ENCODE measurements at places on chromosomes 13 and 19.

GRCh38 chr13:22028831-22029230 lies 358.0 kb downstream of the FGF9 start:
- DNase-seq, result no peak

DNA sequence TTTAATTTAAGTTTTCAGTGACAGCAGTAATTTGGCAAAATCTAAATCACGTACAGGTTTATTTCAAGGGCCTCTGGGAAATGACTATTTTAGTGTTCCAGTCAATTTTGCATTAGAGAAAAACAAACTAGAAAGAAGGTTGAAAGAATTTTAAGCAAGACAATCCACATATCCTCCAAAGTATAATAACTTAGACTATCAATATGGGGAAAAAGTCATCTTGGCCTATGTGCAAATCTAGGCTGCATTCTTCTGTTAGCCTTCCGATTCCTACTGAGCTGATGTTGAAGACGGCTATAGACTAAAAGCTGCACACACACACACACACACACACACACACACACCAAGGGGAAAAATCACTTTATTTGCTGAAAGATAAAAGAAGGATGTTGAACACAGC lies 81.3 kb downstream of the SLITRK6 start:
- DNase-seq, result no peak

- DNase-seq, result no peak
Measured at GRCh38 chr19:9885077-9885552, 50.0 kb downstream of the PIN1 start.

DNA sequence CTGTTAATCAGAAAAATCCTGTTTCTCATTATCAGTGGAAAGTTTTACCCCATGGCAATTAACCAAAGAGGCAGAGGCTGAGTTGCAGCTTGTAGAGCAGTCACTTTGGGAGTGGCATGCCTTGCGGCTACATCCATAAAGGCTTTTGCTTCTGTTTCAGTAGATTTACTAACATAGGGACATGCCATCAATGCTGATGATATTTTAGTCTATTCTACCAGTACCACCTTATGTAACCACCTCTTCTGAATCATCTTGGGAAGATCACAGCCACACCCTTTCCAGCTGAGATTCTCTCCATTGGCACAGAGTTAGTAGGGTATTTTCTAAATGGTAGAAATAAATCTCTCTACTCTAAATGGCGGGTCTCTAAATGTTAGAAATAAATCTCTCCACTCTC lies 37.5 kb downstream of the POSTN start:
- DNase-seq, result no peak

DNA sequence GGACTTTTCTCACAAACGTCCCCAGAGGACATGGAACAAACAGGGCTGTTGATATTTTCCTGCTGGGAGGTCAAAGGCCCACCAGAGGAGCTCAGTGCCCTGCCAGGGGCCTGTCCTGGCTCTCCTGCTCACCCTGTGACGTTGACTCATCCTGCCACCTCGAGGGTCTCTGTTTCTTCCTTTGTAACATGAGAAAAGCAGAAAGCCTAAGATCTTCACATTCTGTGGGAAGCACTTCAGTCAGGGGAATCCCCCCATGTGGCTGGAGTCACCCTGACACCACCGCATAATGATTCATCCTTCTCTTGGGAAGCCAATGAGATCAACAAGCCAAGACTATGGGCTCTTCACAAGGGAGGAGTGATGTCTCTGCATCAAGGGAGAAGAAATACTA lies 147.9 kb downstream of the KATNAL1 start:
- DNase-seq, result no peak

- DNase-seq, result no peak
Measured at GRCh38 chr13:23695711-23696464, 125.7 kb downstream of the TNFRSF19 start.

DNA sequence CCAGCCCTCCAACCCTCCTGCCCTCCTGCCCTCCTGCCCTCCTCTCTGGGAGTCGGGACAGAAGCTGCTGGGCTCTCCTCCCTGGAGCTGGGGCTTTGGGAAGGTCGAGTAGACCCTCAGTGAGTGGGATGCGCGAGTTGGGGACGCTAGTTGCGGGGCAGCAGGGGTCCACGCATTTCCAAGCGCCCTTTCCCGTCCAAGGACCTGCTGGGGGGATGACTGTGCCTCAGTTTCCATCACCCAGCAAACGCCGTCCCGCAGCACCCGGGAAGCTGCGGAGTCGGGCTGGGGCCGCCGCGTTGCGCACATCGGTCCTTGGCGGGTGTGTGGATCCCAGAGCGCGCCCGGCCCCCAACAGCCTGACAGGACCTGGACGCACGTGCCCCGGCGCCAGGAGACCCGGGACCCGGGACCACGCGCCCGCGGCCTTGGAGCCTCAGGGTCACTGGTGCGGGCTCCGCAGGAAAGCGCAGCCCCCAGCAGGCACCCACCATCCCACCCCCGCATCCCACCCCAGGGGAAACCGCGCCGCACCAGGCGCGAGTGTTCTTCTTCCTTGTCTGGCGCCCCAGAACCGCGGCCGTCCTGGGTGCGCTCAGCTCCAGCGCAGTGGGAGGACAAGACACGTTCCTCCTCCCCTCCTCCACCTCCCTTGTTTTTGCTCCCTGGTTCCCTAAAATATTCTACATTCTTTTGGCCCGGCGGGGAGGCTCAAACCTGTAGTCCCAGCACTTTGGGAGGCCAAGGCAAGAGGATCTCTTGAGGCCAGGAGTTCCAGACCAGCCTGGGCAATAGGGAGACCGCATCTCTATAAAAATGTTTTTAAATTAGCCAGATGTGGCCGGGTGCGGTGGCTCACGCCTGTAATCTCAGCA lies 9.2 kb downstream of the ONECUT3 start:
- DNase-seq, result no peak

DNA sequence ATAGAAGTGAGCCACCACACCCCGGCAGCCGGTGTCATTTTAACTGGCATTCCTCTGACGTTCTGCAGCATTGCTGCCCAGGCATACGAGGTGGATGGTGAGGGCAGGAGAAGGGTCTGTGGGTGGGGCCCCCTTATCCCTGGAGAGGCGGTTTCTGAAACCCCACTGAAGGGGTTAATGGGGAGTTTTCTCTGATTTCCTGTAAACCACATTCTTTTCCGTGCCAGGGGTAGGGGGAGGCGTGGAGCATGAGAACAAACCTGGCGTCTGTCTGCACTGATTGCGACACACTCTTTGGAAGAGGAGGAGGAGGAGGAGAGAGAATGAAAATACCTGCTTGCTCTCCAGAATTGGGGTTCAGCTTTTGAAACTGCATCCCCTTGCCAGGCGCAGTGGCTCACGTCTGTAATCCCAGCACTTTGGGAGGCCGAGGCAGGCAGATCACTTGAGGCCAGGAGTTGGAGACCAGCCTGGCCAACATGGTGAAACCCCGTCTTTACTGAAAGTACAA lies 2.7 kb upstream of the C3 start:
- no peak for DNase-seq

DNA sequence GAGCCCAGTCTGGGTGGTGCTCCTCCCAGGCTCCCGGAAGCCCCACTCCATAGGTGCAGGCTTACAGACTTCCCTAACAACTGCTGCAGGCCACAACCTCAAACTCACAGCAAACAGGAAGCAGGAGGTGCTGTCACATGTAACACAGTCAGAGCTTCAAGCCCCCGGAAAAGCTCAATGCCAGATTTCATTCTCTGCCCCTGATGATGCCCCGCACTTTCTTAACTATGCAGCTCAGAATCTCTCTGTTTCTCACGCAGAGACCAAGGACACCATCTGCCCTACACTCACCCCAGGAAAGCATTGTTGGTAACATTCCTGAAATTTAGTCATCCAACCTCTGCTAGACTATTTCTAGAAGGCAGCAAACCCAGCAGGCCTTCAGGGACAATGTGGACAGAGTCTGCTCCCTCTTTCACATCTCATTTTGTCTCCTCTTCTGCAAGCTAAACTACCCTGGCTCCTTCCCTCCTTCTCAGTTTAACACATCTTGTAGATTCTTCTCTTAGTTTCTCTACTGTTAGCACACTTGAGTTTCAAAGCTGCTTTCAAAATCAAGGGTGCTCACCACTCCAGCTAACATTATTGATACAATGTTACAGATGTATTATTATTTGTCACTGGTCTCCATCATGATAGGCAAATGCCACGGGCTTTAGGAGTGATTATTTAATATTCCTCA lies 162.5 kb downstream of the KCTD12 start:
- DNase-seq, result no peak

GRCh38 chr13:77716692-77717091 lies 19.2 kb downstream of the SLAIN1 start:
- no peak for DNase-seq

GRCh38 chr19:36099166-36099785 lies 11.7 kb upstream of the OVOL3 start:
- no peak for DNase-seq

- no peak for DNase-seq
Measured at GRCh38 chr13:73111331-73111730, 52.5 kb downstream of the KLF5 start.

DNA sequence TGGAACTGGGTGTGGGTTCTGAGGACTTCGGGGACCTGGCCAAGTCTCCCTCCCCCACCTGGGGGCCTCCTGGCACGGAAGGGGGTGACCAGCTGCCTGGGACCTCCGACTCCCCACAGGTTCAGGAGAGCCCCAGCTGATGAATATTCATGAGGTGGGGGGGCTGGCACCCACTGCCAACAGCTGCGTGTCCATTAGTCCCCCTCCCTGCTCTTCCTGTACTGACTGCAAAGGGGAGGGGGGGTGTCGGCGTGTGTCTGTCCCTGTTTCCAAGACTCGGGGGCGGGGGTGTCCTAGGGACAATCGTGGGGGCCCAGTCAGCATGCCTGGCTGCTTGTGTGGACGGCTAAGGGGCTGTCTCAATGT lies 10.6 kb upstream of the NFIX start:
- no peak for DNase-seq

DNA sequence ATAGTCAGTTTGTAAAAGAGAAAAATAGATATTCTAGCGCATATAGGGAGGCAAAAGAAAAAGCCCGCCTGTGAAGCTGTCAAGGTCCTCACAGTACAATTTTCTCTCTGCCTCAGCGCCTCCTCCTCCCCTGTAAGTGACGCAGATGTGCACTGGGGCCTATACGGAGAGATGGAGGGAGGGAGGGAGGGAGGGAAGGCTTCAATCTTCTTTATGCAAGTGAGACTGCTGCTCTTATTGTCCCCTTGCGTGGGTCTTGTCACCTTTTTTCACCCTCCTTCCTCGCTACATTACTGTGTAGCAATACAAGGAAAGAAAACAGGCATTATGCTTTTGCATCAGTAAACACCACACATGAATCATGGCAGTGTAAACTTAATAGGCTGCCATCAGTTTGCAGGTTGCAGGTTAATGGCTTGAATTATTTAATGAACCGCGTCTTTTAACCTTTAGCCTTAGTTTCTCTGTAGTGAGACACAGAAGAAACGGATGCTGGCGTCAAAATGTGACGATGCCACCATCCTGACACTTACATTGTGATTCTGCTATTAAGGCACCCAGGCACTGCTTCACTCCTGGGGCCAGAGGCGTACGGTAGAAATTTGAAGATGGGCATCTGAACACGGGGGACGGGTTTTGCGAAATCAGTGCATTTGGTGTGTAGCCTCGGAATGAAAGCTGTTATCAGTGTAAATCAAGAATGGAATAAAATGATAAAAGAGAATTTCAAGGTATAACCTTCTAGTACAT lies at the start of gene KLHL1:
TSS of gene KLHL1 (minus strand) at position 97 of the 750 bp plus-strand sequence. CDS start 753 bp downstream, outside the sequence.
- no peak for DNase-seq

DNA sequence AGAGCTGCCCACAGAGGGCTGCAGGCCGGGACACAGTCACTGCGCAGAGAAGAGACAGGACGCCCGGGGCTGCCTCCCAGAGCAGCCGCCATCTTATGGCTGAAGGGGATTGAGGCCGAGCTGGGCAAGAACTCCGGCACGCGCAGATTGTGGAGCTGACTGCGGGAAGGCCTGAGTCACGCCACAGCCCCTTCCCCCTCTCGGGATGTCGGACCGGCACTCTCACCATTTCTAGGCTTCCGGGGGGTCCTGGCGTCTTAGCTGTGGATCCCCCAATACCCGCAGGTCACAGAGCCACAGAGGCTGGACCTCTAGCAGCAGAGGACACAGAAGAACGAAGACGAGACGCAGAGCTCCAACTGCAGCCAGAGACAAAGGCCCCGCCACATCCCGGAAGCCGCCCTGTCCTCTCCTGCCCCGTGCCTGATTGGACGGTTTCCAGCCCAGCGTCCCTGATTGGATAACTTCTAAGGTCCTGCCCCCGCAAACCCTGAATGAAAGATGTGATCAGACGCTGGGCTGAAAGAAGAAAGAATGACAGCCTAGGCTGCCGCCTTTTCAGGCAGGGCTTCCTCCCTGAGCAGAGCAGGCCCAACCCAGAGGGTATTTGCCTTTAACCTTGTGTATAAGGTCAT lies at the start of gene ZNF43:
TSS of gene ZNF43 (minus strand) at position 373 of the 635 bp plus-strand sequence. CDS start at position 229, 144 bp downstream.
- DNase-seq, result peak; percentile 43

- DNase-seq, result no peak
Measured at GRCh38 chr13:23455401-23456185, 22.1 kb upstream of the SACS start.

DNA sequence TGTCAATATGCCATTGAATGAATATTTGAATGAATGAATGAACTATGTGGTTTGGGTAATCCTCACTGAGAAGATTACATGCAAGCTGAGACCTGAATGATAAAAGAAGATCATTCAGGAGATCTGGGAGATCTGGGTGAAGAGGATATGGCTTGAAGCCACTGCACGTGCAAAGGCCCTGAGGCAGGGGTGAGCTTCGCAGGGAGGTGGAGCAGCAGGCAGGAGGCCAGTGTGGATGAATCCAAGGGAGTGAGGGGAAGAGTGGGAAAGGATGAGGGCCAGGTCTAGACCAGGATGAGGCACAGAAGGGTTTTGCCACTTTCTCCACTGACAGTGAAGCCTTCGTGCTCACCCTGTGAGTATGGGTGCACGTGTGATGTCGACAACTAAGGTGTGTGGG lies 49.9 kb downstream of the ERICH4 start:
- no peak for DNase-seq

DNA sequence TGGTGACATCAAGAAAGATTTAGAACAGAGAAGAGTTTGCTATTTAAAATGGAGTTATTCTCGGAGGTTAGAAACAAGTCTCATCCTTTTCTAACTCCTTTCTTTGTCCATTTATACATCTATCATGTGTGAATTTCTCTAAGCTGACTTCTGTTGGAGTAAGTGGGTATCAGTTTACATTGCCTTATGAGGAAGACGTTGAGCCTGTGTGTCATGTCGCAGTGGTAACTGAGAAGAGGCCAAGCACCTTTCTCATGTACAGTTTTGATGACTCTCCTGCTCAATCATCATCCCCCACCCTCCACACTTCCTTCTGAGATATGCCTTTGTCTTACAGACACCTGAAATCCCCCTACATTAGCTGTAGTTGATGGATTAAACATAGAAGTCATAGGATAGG lies 624.8 kb downstream of the LIG4 start:
- no peak for DNase-seq

DNA sequence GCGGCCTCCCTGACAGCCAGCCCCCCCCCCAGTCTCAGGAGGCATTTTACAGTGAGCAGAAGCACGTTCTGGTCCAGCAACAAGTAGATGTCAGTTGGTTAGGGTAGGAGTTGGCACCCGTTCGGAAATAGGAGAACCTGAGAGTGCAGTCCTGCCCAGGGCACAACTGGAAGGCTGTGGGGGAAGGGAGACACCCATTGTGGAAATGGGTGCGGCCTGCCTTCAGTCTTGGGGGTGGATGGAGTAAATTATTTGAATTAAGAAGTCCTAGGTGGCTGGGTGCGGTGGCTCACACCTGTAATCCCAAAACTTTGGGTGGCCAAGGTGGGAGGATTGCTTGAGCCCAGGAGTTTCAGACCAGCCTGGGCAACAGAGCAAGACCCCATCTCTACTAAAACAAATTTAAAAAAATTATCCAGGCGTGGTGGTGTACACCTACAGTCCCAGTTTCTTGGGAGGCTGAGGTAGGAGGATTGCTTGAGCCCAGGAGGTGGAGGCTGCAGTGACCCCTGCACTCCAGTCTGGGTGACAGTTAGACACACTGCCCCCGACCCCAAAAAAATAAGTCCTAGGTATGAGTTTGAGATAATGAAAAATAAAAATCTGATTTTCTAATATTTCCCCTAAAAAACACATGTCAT lies 1.2 kb downstream of the CIRBP start:
- no peak for DNase-seq

Measured in cortex of kidney (tissue), 1 donor.